ENCODE measurements at places on chromosomes 16 and 17. TPM values are rescaled to one million over a fixed set of nuclear protein-coding genes. Genes with fewer than 3 reads are reported as not detected.
A peak's percentile ranks its signal among the peaks of the same experiment; 100 is the strongest.

- DNase-seq, result no peak
Measured at GRCh38 chr16:3580251-3580651, 3.0 kb upstream of the NLRC3 start.

- DNase-seq, result no peak
Measured at GRCh38 chr17:57257895-57258851, 1.9 kb downstream of the MSI2 start.

The CMTM4 gene
- total RNA-seq, result 52.5 TPM

DNA sequence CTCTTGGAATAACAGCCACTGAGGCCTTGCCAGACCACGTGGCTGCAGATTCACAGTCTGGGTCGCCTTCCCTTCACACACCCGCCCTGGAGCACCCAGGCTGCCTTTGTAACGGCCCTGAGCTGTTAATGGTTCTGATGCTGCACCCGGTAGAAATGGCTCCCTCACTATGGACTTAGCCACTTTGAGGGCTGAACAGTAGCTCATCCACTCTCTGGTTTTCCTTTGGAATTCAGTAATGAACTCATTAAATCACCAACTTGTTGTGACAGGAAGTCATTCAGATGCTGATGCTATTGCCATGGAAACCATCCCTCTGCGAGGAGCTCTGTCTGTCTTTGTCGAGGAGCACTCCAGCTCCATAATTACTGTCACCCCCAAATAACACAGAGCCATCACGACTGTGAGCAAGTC lies 59.2 kb downstream of the CDK5R1 start:
- DNase-seq, result no peak

DNA sequence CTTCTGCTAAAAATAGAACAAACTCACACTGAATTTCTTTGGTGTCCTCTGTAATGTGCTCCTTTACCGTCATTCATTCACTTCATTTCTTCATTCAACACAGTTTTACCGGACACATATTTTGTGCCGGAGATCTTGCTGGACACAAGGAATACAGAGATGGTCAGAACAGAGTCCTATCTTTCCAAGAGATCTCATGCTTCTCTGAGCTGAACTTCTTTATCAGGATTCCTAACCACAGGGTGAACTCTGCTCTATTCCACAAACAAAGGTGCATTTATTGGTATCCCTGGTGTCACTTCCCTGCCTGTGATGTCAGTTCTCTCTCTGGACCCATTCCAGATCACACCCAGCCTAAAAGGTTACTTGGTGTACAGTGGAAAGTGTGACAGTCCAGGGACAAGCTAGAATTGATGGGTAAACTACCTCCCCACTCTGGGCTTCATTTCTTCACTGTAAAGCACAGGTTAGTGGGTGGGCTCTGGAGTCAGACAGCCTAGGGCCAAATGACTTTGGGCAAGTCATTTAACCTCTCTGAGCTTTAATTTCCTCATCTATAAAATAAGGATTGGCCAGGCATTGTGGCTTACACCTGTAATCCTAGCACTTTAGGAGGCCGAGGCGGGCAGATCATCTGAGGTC lies 4.2 kb downstream of the IFI35 start:
- DNase-seq, result no peak

GRCh38 chr16:14369734-14370598 lies 260.1 kb downstream of the PARN start:
- no peak for DNase-seq

DNA sequence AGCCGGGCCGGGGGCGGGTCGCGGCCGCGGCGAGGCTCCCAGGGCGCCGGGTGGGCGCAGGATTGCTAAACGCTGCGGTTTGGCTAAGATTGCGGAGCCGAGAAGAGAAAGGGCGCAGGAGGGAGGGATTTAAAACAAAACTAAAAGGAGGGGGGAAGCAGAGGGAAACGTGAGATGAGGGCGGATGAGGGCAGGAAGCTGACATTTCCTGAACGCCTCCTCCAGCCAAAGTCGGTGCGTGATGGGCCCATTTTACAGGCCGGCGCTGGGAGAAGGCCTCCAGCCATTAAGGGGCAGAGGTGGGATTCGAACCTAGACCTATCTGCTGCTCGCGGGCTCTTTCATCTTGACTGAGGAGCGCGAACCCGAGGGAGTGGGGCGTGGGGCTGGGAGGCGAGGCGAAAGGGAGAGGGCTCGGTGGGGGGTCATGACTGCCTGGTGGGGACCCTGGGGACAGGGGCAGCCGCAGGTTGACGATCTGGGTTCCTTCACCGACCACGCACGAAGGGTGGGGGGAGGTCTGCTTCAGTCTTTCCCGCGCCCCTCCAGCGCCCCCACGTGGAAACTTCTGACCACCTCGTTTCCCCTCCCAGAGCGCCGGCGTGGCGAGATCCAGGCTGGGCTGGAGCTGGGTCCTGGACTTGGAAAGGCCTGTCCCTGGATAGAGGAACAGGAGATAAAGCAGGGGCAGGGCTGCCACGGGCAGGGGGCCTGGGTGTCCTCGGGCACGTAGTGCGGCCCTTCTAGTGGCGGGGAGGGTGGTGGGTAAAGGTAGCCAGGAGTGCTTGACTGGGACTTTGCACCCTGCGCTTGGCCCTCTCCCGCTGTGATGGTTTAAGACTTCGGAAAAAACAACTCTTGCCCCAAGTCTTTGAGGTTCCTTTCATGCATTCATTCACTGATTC lies 3.8 kb upstream of the TAC4 start:
- peak; percentile 85 for DNase-seq

DNA sequence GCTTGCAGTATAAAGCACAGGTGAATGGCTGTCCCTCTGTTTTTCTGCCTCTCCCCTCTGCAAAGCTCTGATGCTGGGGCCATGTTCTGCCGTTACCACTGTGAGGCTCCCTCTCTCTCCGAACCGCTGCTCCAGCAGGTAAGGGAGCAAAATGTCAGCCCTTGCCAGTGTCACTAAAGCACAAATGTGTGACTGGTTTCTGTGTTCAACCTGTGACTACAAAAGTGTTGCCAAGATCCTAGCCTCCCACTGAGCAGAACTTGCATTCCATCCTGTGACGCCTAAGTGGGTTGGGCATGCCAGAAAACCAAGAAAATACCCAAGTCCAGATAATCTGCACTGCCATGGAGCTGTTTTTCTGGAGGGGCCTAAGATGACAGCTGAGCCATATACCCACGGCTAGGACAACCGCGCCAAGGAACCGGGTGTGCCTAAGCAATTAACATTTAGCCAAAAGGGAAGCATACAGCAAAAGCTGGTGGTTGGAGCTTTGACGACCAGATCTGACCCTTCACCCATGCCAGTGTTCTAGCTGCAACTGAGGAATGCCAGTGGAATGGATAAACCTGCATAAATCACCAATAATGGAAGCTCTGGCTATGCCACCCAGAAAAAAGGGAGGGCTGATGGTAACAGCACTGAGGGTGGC lies 35.0 kb downstream of the PSME3IP1 start:
- DNase-seq, result no peak

The PKD1 gene
- 81.6 TPM for total RNA-seq

The C16orf86 gene
- 5.3 TPM for total RNA-seq

The GNG13 gene
- not detected for total RNA-seq

GRCh38 chr16:46582313-46582712 lies 38.9 kb downstream of the SHCBP1 start:
- no peak for DNase-seq

DNA sequence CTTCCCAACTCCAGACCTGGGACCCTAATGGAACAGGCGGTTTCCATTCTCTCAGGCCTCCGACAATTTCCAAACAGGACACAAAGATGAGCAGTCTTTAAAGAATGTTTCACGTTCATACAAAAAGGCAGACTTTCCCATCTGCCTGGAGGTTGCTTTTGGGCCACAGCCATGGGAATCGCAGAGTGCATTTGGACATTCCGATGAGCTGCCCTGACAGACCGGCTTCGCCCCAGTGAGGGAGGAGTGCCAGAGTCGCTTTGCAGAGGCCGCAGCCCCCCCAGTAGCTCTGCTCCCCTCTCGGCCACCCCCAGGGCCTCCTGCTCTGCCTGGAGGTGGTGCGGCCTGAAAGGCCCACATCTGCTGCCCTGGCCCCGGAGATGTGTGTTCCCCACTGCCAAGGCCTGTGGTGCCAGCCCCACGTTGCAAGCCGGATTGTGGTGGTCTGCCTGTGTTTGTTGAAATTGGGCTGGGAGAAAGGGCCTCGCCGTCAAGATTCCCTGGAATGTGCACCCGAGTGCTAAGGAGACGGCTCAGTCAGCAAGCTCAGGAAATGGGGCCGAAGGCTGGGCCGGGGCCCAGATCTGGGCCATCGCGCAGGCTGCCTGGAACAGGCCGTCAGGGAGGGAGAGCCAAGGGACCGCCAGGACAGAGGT lies 89.8 kb downstream of the C16orf95 start:
- no peak for DNase-seq

DNA sequence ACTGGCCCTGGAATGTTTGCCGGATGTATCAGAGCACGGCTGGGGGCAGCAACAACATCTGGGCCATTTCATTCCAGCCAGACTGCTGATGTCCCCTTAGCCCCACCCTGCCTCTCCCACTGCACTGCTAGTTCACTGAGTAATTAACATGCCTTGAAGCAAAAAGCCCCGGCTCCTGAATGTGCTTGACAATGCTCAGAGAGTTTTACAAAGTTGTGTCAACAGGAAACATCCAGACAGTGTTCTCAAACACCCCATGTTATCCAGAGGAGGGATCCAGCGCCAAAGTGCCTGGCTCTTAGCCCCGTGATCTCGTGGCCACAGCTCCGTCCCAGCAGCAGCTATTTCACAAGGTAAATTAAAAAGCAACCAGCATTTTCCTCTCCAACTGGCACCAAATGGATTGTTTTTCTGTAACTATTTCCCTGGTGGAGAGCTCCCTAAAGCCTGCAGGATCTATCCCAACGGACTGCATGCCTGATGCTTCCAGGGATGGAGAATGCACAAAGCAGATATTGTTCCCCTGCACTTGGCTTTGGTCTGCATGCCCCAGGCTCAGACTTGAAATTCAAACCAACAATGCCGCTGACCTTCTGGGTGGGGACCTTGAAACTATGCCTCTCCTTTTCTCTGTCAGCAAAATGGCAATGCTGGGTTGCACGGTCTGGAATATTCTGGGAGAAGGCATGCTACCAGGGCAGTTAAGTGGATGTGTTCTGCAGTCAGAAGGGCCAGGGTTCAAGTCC lies 115.6 kb upstream of the CDH5 start:
- peak; percentile 61 for DNase-seq

DNA sequence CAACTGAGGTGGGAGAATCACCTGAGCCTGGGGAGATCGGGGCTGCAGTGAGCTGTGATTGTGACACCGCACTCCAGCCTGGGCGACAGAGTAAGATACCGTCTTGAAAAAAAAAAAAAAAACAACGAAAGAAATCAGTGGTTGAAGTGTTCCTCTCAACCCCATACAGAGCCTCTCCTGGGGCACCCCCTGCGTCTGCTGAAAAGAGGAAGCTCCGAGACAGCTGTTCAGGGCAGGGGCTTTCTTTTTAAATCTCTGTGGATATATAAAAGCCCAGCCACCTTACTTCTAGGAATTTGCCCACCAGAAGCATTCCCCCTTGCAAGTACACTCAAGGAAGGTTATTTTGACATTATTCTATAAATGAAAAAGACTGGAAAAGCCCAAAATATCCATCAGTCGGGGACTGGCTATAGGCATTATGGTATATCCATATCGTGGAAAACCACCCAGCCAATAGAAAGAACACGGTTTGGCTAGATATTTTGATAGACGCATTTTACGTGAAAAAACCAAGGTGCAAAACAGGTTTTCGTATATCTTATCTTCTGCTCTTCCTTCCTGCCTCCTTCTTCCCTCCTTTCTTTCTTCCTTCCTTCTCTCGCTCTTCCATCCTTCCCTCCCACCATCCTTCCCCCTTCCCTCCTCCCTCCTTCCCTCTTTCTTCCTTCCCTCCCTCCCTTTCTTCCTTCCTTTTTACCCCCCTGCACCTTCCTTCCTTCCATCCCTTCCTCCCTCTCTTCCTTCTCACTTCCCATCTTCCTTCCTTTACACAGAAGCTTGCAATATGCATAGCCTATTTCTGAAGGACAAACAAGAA lies 9.2 kb upstream of the CCL22 start:
- no peak for DNase-seq

GRCh38 chr17:9240659-9241370 lies 219.5 kb downstream of the NTN1 start:
- no peak for DNase-seq
